Activated CD8-positive, alpha-beta T cell treated with anti-CD3 and anti-CD28 coated beads, Interleukin-2, amount 10 ng/mL, durations not matched to agents 7 days and 5 days (primary cell): ENCODE measurements at places on chromosomes 2 and 18. TPM values are rescaled to one million over a fixed set of nuclear protein-coding genes. Genes with fewer than 3 reads are reported as not detected.

MFSD2B gene
- total RNA-seq: 0.44 TPM

TNFAIP6 gene
- total RNA-seq: not detected

DNA sequence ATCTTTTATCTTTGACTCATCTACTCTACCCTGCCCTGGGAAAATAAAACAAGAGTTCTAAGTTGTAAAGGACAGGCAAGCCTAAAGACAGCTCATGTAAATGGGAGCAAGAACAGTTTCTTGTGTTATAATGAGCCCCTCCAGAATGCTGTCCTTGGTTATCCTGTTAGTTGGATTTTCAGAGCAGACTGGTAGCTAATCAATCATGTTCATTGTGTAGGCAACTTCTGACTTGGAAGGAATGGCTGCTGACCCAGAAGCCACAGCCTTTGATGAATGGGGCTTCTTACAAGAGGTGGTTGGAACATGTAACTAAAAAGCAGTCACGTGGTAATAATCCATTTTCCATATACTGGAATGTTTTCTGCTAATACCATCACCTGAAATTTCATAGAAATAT lies 254.2 kb downstream of the AGPS start:
- no peak for DNase-seq

DNA sequence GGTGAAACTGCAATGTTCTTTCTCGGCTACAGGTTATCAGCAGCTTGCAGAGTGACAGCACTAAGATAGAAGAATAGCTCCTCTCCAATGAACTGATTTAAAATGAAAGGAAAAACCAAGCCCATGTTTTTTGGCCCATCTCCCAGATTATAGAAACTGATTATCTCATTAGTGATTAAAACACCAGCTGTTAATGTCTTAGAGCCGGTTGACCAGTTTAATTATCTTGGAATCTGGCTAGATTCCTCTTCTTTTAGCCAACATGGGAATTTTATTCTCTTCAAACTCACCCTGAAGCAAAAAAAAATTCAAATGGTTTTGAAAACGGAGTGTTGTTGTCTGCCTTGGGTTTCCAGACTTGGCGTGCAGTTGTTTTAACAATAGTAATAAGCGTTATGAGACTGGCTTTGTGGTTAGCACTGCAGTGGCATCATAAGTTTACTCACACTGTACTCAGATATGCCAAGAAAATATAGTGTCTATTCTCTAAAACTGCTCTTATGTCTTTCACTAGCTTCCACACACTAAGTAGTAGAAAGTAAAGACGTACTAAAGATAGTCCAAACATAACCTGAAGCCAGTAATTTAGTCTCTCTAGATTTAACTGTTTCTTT lies 665.3 kb downstream of the STK39 start:
- no peak for DNase-seq

- no peak for DNase-seq
These were observed 132.4 kb downstream of the TMEM163 start for GRCh38 chr2:134586326-134586965.

GRCh38 chr18:37537868-37538525 lies 27.6 kb downstream of the CELF4 start:
- DNase-seq: peak; percentile 59

GRCh38 chr2:183224948-183225347 lies 100.7 kb downstream of the NUP35 start:
- DNase-seq: no peak

GRCh38 chr2:49979421-49979820 lies 825.1 kb upstream of the FSHR start:
- DNase-seq: no peak
